ENCODE measurements at places on chromosomes 5 and 9.

- no peak for DNase-seq
Observed at GRCh38 chr9:94967482-94967881, 241.0 kb downstream of the AOPEP start.

GRCh38 chr5:8961219-8961618 is 584.7 kb downstream of the SEMA5A start:
- DNase-seq: no peak

- no peak for DNase-seq
Observed at GRCh38 chr5:154647761-154648145, 107.4 kb upstream of the LARP1 start.

GRCh38 chr9:136533775-136534157 is 12.1 kb downstream of the NOTCH1 start:
- no peak for DNase-seq

DNA sequence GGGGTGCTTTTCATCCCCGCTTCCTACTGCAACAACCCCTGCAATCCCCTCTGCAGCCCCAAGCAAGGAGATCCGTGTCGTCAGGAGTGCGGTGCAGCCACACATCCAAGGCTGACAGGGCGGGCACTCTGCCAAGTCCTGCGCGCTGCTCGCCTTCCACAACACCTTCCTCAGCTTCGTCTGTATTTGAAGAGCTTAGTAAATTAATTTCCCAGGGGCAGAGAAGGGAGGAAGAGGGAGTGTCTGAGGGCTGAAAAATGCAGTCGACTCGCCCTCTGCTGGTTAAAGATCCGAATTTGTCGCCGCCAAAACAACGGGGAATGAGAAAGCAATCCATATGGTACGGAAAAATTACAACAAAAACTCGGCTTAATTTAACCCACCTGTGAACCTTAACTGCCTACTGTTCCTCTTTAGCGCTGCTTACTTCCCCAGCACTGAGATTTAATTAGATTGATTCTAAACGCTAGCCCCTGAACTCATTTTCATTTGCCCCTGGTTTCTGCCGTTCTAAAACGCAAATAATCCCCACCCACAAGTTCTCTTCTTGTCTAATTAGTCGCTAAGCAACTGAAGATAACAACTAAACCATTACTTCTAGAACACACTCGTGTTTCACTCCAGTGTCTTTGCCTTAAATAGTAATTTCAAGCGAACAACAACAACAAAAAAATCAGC is 10.9 kb upstream of the PCDHB1 start:
- DNase-seq: peak; percentile 30

GRCh38 chr9:124017929-124018729 is 6.6 kb downstream of the LHX2 start:
- DNase-seq: no peak

DNA sequence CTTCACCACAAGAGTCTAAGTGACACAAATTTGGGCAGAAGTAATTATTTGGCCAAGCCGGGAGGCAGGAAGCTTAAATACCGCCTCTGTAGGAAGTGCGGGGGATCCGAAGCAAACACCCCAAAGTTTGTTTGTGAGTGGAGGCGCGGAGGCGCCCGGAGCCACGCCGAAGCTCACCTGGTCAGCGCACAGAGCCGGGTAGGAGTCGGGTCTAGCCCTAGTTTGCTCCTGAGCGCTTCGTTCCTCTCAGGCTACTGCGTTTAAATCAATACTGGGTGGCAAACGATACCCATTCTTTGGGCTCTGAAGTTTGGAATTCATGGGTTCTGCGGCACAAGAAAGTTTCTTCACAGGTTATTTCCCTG is 855 bp downstream of the MCC start:
- no peak for DNase-seq

GRCh38 chr5:52839285-52839684 is 51.6 kb downstream of the ITGA1 start:
- no peak for DNase-seq

GRCh38 chr5:35919191-35919590 is 19.2 kb downstream of the CAPSL start:
- DNase-seq: no peak

DNA sequence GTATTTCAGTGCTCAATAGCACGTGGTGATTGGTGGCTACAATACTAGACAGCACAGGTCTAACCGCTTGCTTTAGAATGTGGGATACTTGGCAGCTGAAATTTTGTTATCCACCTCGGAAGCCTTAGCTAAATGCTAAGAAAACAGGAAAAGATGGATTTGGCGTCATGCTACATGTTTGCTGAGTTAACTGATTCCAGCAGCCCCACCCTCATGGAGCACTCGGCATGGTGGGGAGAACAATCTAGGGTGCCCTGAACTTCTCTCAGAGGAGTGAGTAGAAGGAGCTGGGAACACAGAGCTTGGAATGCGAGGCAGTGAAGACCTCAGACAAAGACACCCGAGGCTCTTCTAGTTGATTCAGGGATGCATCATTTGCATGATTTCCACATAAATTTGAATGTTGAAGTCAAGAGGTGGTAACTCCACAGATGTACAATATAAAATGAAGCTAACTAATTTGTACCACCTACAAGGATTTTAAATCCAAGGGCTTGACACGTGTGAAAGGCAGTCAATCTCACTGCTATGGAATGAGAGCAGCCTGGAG is 145.1 kb upstream of the FSTL4 start:
- no peak for DNase-seq

Measured in GOT3 (cell line).